ENCODE measurements at places on chromosomes 2 and 18.

DNA sequence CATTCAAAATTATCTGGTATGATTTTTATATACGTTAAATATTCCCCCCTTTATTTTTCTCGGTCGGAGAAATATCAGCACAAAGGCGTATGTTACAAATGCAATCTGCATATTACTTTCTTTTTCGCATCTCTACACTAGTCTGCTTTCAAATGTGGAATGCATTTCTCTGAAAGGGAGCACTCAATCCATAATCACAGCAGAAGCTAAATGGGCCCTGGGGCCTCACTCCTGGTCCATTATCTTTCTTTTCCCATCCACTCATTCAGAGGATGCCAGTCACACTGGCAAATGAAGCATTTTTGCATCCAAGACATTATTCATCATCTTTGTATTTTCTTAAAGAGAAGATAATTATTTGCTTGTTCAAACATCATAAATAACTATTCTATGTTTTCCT lies 295.2 kb upstream of the LRP1B start:
- no peak for DNase-seq

DNA sequence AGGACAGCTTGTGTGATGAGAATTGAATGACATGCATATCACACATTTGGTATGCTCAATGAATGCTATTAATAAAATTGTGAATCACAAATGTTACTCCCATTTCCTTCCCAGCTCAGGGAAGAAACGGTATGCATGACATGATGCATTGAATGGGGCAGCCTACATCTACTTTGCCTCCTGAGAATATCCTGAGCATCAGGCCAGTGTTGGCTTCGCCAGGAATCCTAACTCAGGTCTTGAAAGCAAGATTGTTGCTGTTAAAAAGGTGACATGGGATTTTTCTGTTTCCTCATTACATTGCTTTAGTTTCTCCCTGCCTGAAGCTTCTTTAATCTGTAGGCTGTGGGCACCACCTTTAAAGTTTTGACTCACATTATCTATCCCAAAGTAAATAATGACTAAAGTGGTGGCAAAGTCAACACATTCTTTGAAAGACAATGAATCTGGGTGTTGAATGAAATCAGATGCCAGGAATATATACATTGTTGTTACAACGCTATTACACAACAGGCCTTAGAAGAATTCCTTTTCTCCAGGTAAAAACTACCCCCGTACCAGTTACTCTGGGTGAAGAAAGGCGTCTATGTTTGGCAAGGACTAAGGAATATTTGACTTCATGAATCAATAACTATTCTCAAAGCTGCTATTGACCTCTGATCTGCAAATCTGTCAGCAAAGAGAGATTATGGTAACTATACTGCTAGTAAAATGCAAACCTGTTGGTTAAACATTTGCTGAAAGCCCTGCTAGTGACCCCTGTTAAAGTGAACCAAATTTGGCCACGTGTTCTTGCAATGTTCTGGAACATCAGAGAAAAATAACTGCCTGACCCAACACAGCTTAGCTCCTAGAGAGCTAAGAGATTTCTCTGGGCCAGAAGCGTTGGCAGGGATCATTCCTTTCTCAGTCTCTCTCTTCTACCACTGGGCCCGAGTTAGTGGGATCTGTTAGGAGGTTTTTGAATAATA lies 30.5 kb upstream of the NEDD4L start:
- no peak for DNase-seq

- DNase-seq: no peak
Measured at GRCh38 chr18:70160073-70160678, 45.3 kb downstream of the RTTN start.

DNA sequence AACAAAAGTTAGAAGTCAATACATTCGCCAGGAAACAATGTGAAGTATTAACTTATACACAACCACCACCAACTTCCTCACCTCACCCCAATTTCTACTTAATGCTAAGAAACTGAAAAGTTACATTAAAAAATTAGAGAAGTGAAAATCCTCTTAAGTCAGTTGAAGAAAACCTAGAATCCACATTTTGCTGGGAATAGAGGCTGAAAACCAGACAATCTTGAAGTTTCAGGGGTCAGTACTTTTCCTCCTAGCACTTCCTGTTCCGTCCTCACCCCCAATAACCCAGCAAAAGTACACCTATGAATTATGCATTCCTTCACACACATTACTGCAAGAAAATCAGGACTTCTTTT lies 6.3 kb downstream of the YES1 start:
- DNase-seq: no peak

DNA sequence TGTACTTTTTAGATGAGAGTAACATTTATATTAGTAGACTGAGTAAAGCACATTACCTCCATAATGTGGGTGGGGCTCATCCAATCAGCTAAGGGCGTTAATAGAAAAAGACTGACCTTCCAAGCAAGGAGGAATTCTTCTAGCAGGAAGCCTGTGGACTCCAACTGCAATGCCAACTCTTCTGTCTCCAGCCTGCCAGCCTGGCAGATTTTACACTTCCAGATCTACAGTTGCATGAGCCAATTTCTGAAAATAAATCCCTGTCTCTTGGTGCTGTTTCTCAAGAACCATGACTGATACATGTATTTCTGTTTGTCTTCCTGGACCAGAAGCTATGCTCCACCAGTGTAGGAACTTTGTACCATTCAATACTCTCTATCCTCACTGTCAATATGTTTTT lies 69.0 kb upstream of the LMAN1 start:
- no peak for DNase-seq

GRCh38 chr2:185316383-185316782 lies 422.2 kb upstream of the FSIP2 start:
- no peak for DNase-seq

DNA sequence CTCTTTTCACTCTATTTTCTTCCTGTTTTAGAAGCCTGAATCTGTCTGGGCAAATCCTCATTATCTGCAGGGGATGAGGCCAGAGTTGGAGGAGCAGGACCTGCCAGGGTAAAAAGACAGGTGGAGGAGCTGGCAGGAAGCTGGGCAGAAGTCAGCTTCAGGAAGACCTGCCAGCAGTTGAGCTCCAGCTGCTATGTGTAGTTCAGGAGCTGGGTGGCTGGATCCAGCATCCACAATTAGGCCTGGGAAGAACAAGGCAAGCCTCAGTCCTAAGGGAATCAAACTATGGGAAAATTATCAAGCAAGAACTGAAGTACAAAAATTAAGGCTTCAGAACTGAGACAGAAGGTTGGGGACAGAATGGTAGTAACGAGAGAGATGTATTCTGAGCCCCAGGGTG lies 174.0 kb downstream of the MREG start:
- no peak for DNase-seq

GRCh38 chr2:216775043-216775453 lies 79.7 kb upstream of the IGFBP5 start:
- DNase-seq: no peak

DNA sequence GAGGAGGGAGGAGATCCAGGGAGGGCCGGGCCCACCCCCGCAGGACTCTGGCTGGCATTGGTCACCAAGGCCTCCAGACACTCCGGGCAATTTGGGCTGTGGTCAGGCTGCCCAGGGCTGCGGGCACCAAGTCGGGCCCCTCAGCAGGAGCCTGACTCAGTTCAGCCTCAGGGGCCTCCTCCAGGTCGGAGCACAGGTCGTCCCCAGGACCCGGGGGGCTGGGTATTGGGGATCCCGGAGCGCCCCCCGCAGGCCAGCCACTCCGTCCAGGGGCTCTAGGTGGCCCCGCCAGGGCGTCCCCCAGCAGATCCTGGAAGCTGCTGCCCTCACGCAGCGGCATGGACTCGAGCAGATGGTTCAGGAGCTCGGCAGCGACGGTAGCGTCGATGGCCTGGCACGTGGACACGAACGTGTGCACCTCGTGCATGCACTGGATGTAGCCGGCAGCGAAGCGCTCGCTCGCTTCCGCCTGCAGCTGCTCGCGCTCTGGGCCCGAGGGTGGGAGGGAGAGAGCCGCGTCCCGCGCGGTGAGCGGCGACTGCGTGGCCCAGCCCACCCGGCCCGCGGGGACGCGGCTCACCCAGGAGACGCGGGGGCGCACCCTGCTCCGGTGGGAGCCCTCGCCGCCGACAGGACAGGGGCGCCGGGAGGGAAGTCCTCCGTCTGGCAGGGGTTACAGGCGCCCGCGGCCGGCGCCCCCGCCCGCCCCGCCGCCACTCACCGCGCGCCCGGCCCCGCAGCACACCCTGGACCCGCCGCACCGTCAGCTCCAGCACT lies 884 bp downstream of the HES6 start:
- DNase-seq: no peak

- no peak for DNase-seq
Measured at GRCh38 chr2:158575051-158575635, 118.4 kb downstream of the PKP4 start.

DNA sequence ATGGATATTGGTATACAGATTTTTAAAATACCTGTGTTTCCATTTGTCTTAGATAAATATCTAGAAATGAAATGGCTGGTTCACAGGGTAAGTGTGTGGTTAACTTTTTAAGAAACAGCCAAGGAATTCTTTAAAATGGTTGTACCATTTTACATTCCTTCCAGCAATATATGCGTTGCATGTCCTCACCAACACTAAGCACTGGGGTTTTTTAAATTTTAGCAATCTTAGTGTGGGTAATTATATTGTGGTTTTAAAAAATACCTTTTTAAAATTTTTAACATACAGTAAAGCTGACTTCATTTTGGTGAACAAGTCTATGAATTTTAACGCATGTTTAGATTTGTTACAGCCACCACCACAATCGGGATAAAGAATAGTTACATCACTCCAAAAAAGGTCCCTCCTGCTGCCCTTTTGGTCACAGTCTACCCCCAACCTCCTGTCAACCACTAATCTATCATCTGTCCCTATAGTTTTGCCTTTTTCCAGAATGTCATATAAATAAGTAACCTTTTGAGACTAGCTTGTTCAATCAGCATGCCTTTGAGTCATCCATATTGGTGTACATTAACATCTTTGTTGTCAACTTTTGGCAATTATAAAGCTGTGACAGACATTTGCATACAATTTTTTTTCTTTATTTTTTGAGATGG lies 128.1 kb upstream of the MSTN start:
- no peak for DNase-seq

DNA sequence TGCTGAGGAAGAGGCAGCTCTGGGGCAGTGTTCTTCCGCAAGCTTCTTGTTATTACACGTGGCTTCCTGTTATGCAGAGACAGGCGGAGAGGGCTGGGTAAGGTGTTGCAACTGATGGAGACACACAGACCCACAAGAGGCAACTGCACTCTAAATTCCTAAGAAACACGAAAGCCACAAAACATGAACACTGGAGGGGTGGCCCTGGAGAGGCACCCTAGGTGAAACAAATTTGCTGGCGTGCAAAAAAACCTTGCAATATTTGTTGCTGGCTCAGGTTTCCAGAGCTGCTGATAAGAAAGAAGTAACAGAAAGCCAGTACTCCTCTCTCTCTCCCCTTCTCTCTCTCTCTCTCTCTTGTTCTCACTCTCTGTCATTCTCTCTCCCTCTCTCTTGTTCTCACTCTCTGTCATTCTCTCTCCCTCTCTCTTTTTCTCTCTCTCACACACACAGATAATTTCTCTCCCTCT lies 31.8 kb downstream of the ARHGAP25 start:
- DNase-seq: no peak

DNA sequence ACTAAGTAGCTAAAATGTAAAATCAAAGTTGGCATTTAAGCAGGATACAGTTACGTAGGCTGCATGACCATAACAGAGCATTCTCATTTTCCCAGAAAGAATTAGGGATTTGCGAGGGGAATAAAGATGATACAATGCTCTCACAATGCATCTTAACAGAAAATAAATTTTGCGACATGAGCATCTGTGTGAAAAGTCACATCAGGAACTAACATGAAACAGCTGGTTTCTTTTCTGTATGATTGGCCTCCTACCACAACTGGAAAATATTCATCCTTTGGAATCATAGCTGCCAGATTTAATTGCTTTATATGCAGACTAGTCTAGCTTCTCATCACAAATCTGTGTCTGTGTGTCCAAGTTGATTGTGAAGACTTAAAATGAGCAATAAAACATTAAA lies 66.0 kb downstream of the KCTD18 start:
- DNase-seq: no peak

- no peak for DNase-seq
Measured at GRCh38 chr2:134391751-134392160, 137.9 kb downstream of the MGAT5 start.

DNA sequence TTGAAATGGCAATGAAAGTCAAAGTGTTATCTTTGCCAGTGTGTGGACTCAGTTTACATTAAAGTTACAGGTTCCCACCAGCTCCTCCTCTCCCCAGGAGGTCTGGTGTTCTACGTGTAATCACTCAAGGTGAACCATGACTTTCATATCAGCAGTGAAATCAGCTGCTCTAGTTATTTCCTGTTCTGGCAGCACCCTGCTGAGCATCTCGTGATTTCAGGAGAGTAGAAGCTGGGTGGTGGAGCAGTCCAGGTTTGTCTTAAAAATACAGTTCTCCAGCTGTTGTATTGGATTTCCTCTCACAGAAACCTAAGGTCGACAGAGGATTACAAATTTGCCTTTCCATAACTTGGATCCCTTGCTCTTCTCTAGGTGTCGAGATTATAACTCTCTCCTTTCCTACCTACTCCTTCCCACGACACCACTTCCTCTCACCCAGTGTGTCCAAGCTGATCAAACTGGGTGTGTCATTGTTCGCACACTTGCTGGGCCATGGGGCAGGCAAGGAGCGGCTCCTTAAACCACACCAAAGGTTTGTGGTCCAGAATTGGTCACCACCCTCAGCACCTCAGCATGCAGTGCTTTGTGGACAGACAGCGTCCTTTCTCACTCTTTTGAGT lies 13.0 kb upstream of the ARHGAP25 start:
- no peak for DNase-seq

- no peak for DNase-seq
Measured at GRCh38 chr18:46226461-46226860, 122.3 kb downstream of the HAUS1 start.

DNA sequence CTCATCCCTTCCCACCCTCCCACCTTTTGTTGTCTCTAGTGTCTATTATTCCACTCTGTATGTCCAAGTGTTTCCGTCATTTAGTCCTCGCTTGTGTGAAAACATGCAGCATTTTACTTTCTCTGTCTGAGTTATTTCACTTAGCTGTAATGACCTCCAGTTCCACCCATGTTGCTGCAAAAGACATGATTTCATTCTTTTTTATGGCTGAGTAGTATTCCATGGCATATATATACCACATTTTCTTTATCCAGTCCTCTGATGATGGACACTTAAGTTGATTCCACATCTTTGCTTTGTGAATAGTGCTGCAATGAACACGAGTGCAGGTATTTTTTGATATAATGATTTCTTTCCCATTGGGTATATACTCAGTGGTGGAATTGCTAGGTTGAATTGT lies 296.7 kb downstream of the MBD5 start:
- DNase-seq: no peak

GRCh38 chr18:53991202-53991601 lies 233.3 kb downstream of the MBD2 start:
- no peak for DNase-seq

DNA sequence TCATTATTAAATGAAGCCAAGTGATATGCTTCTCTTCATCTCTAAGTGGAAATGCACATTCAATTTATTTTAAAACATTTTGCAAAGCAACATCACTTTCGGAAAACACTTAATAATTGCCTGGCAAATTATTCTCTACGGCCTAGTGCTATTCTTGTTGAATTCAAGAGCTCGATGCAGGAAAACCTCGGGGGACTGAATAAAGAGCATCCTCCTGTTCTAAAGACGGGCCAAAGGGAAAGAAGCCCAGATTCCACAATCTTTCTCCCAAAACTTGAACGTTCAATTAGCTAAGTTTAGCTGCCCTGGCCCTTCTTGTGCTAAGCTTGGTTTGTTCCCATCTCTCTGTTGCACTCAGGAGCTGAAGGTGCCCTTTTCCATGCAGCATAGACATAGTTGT lies 23.2 kb upstream of the SEH1L start:
- DNase-seq: no peak

GRCh38 chr2:43131051-43131889 lies 95.1 kb downstream of the ZFP36L2 start:
- peak; percentile 48 for DNase-seq

- no peak for DNase-seq
Measured at GRCh38 chr18:62616331-62616805, 93.5 kb downstream of the ZCCHC2 start.
